ENCODE measurements at places on chromosomes 4 and X.

DNA sequence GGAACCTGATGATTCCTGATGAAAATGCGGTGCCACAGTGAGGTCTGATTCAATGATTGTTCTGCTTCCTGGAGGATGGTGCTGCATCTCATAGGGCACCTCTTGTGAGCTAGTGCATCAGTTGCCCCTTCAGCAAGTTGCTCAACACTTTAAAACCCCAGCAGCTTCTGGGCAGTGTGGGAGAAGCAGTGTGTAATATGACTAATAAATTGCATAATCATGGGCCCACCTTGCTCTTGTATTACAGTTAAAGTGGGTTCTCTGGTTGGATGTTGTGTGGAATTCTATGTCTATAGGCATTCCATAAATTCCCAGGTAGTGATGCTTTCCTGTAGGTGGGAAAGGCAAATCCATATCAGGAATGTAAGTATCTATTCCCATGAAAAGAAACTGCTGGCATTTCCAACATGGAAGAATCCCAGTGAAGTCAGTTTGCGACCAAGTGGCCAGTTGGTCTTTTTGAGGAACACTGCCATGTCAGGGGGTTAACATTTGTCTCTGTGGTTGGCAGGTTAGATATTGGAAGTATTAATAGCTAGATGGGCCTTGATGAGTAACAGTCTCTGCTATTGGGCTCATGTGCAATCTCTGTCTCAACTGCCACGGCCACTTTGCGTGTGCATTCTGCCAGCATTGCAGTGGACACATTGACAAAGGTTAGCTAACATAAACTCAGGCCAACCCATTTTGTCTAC lies 121.1 kb upstream of the OTUD4 start:
- ATAC-seq, result no peak

DNA sequence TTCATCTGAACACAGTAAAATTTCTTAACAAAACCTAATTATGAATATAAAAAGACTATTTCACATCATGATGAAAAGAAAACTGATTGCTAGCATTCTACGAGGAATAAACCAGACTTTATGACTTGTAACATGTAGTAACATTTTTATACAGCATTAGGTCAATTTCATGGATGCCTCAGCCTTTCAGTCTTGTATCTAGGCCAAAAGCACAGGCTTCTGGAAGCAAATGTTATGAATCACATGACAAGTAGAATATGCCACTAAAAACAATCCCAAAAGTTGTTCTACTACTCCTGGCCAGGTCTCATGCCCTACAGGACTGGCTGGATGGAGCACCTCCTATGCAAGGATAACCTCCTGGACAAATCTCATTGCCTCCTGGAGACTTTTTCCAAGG lies 101.2 kb downstream of the ARHGAP6 start:
- no peak for ATAC-seq

- no peak for ATAC-seq
These were observed 952.4 kb downstream of the TRAM1L1 start for GRCh38 chr4:116132946-116133345.

DNA sequence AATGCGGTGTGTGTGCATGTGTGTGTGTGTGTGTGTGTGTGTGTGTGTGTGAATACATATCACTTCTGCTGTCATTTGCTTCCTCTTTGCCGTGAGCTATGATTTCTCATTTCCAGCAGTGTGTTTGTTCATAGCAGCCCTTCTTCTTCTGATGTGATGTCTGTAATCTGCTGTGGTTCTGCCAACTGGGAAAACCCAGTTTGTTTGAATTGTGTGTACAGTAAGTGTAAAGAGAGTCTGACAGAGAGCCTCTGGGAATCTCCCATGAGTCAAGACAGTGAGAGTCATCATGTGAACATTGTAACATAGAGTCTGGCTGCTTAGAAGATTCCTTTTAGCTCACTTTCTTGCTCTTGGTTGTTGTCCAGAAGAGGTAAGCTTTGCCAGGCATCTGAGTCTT lies 8.4 kb upstream of the NWD2 start:
- ATAC-seq, result no peak

DNA sequence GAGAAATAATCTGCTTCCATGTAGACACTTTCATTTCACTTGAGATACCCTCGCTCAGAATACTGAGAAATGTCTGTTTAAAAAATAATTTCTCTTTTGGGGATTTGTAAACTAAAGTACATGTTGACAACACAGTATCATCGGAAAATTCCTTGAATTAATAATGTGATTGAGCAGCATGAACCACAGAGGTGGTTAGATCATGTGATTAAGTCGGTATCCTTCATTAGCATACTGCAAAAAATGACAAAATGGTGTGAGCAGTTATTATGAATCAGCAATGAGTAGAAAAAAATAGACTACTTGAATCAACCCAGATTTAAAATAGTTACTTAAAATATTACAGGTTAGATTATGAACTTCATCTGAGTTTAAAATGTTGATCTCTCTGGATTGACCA lies 14.1 kb downstream of the MAP7D3 start:
- ATAC-seq, result no peak

DNA sequence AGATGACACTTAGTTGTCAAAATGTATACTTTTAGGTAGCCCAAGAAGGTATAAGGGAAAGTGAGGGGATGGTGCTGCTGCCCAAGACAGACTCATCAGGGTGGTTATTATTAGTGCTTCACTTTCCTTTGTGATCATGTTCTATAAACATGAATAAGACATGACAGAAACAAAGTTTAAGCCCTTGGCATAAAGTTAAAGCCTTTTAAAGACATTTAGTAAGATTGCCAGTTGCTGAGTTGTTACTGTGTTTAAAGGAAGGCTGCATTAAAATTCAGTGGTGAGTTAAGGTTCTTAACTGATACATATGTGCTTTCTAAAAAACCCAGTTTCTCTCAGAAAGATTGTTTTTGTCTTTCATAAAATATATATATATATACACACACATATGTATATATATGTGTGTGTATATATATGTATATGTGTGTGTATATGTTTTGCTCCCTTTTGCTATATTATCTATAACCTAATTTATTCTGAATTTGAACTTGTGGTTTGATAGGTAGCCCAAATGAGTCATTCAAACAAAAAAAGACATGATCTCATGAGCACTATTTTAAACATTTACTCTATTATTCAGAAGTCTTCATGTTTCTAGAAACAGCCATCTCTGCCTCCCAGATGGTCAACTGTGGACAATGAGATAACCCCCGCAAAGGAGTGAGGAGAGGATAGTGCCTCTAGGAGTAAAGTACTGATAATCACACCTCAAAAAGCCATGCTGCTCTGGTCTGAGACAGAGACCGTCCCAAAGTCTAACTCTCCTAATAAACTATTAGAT lies 98.1 kb upstream of the OTUD4 start:
- peak; percentile 46 for ATAC-seq

DNA sequence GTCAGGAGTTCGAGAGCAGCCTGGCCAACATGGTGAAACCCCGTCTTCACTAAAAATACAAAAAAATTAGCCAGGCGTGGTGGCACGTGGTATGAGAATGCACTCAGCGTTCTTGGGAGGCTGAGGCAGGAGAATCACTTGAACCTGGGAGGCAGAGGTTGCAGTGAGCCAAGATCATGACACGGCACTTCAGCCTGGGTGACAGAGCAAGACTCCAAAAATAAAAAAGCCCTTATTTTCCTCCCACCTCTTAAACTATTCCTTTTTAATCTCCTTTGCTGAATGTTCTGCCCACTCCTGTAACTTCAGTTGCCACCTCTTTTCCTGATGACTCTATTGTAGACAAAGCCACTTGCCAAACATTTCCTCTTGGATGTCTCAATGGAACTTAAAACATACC lies 72.6 kb downstream of the TAF1 start:
- no peak for ATAC-seq

- peak; percentile 22 for ATAC-seq
These were observed 172.5 kb downstream of the ANK2 start for GRCh38 chr4:113221990-113222389.

DNA sequence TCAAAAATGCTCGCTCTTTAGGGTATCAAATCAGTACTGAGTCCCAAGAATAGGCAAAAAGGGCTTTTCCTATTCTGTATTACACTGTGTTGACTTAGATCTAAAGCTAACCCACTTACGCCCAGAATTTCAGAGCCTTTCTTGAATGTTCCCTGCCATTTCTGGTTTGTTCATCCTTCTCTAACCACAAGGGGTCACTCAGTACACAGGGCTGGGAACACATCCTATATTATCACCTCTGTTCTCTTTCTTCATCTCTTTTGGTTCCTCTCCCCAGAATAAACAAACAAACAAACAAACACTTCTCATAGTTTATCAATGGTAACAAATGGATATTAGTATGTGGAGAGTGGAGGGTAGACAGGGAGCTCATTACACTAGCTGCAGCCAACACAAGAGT lies 25.5 kb upstream of the MORC4 start:
- peak; percentile 84 for ATAC-seq

GRCh38 chrX:131288738-131289511 lies at the start of gene IGSF1:
TSS of gene IGSF1 (minus strand) at chrX:131289306. CDS start at chrX:131286674, 2,632 bp downstream.
- peak; percentile 98 for ATAC-seq

GRCh38 chrX:38189431-38190250 lies 31.0 kb downstream of the SRPX start:
- no peak for ATAC-seq

GRCh38 chr4:171622729-171623128 lies 190.5 kb upstream of the GALNTL6 start:
- no peak for ATAC-seq

GRCh38 chrX:118058924-118059323 lies 57.7 kb downstream of the KLHL13 start:
- ATAC-seq, result no peak

All from SK-N-SH treated with all-trans-retinoic acid at 6 μM for 48 hours (cell line).